Inflammatory macrophage (primary cell): ENCODE measurements at places on chromosomes 12 and 14.

- no peak for DNase-seq
Measured at GRCh38 chr14:36818794-36819384, 157.2 kb downstream of the PAX9 start.

- DNase-seq, result no peak
Measured at GRCh38 chr14:90593254-90594040, 196.6 kb downstream of the CALM1 start.

DNA sequence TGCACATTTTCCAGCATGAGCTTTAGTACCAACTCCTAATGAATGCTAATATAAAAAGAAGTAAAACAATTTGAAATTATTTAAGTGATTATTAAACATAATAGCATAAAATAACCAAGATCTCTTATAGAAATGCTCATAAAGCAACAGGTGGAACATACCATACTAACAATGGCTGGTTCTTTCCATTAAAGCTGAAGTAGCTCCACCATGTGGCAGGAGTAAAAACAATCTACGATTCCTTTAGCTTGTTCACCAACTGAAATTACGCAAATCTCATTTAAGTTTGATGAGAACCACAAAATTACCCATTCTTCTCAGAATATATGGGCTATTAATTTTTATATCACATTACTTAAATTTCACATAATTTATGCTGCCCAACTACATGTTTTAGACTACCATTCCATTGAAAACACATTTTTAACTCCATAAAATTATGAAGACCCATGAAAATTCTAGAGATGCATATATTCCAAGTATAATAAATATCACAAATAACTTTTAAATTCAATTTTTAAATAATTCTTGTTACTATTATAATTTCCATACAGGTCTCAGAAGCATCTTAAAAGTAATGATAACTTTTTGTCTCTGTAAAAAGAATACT, 213.6 kb downstream of the DAD1 start:
- peak; percentile 67 for DNase-seq

GRCh38 chr12:22340143-22340542, 5.6 kb upstream of the ST8SIA1 start:
- DNase-seq, result peak; percentile 88

GRCh38 chr14:92546347-92547053, 32.9 kb downstream of the RIN3 start:
- peak; percentile 18 for DNase-seq

DNA sequence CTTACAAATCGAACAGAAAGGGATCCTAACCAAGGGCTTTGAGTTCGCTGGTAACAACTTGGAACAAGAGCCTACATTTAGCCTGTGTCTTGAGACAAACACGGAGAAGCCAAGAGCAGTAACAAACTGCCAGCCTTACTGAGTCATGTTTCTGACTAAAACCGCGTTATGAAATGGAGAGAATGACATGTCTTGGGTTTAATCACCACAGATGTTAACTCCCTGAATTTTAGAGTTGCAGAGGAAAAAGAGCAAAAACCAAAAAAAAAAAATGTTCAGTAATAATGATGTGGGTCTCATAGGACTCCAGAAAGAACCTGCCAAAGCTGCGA, 1.0 kb downstream of the BLTP3B start:
- DNase-seq, result peak; percentile 78

- DNase-seq, result peak; percentile 31
Measured at GRCh38 chr12:6697584-6698351, 2.8 kb downstream of the PIANP start.

DNA sequence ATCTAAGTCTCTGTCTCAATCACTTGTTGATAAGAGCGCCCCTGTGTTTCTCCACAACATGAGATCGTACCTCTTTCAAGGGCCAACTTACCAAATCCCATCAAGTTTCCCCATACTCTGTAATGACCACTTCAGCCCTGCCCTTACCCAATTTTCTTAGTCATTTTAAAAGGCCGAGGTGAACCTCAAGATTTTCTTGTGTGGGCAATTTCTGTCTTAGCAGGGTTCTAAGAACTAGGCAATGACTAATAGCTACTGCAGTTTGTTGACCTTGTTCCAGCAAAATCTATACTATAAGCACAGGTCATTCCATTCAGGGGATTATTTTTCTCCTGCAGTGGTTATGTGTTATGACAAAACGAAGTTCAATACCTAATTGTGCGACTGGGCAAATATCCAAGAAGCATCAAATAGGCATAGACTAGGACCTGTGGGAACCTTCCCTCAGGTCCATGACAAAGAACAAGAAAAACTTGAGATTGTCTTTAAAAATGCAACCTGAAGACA, 359.8 kb downstream of the PCNX1 start:
- DNase-seq, result peak; percentile 90

DNA sequence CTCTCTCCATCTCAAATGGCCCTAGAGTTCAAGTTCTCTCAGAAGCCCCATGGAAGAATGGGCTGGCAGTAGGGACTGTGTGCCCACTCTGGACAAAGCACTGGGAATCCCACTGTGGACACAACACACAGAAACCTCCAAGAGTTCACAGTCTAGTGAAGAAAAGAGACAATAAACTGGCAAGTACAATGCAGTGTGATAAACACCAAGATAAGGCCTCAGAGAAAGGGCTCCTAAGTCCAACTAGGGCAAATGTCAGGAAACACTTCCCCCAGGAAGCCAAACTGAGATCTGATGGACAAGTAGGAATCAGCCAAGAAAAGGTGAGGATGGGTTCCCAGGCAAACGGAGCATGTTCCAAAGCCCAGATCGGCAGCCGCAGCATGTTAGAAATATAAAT, 5.4 kb downstream of the VSIG10 start:
- DNase-seq, result no peak

DNA sequence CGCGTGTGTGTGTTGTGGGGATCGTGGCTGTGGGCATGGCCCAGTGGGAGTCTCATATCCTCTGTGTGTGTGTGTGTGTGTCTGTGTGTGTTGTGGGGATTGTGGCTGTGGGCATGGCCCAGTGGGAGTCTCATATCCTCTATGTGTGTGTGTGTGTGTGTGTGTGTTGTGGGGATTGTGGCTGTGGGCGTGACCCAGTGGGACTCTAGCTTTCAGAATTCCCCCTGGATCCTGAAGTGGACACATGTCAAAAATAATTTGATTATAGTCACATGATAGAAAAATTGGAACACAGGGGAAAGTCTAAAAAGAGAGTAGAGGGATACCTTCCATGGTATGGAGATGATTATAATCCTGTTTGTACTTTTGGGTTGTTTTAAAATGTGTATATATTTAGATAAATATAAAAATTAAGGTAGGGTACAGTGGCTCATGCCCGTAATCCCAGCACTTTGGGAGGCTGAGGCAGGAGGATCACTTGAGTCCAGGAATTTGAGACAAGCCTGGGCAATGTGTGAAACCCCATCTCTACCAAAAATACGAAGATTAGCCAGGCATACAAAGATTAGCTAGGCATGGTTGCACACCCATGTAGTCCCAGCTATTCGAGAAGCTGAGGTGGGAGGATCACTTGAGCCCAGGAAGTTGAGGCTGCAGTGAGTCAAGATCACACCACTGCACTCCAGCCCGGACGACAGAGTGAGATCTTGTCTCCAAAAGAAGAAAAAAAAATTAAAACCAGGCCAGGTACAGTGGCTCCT, 11.0 kb downstream of the PAPLN start:
- peak; percentile 87 for DNase-seq

DNA sequence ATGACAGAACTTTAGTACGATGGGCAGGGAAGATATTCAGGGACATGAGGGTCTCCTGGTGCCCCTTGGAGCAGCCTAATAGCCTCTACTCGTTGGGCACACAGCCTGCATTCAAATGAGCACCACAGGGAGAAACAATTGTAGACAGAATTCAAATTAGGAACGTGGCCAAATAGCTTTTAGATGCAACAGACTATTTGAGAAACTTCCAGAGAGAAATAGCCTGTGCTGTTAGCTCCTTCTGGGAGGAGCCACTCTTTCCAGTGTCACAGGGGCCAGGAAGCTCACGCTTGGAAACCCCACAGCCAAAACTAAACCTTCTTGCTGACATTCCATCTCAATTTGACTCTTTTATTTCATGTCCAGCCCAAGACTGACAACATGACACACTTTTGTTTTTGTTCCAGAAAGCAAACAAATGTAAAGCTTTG, 114.5 kb downstream of the RPAP3 start:
- DNase-seq, result no peak

DNA sequence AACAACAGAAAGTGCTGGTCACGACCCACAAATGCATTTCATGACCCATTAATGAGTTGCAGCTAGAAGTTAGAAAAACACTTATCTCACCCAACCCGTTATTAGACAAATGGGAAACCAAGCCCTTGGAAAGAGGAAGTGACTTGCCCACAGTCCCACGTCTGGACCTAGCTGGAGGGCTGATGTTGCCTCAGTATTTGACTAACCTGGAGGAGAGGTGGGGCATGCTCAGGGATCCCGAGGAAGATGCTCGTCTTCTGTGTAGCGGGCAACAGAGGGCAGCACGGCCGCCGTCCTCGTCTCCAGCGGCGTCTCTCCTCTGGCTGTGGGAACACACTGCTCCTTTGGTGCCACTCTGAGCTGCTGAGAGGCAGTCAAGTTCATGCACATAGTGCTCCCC, 12.7 kb downstream of the CCND2 start:
- DNase-seq, result peak; percentile 78

- DNase-seq, result peak; percentile 18
Measured at GRCh38 chr12:95591731-95592130, 40.5 kb upstream of the USP44 start.

- DNase-seq, result no peak
Measured at GRCh38 chr14:53213761-53214160, 60.6 kb upstream of the DDHD1 start.

DNA sequence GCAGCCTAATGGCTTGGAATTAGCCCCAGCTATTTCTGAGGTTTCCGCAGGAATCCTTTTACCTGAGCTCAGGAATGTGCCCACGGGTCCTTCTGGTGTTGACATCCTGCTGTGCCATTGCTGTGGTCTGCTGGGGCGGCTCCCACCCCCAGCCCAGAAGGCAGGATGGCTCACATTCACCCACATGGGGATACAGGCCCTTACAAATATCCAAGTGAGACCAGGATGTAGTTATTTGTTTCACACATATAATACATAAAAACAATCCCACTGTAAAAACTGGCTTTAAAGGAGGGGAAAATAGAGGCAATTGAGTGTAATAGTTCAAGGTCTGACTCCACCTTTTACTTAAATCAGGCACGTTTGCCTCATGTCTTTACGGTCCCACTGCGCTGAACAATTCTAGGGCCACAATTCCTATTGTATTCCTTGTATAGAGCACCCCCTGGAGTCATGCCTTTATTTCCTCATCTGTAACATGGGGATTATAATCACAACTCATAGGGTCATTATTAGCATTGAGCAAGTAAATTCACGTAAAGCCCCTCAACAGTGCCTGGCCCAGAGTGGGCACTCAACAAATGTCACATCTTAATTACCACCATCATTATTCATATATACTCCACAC, 57.2 kb upstream of the FICD start:
- no peak for DNase-seq

DNA sequence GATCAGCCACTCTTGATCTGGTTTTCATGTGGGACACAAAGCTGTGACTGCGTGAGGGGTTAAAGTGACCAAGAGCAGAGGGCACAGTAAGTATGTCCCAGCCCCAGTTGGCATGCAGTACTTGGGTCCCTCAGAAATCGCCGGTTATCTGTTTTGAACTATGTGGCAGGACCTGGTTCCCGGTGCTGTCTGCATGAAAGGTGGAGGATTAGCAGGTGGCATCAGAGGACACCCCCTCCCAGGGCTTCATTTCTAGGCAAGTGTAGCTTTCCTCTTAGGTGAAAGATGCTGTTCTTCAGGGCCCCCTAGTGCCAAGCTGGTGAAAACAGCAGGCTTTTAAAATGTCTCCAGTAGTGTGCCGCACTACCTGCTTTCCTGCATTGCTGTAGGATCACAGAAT, 57.1 kb downstream of the ATG14 start:
- DNase-seq, result peak; percentile 28

DNA sequence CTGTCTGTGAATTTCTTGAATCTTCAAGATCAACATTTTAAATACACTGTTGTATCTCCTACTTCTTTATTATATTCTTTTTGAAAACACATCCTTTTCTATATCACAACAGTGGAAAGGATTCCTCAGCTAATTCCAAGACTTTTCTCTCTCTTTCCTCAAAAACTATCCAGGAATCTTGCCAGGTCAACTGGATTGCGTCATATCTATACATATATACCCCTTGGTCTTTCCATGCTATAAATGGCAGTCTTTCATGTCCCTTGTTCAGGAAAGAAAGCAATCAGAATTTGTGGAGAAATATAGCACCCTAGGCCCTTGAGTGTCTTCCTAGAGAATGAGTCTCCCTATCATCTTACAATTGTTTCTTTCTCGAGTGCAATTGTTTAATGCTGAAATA, 149.0 kb downstream of the KCNA5 start:
- DNase-seq, result no peak

DNA sequence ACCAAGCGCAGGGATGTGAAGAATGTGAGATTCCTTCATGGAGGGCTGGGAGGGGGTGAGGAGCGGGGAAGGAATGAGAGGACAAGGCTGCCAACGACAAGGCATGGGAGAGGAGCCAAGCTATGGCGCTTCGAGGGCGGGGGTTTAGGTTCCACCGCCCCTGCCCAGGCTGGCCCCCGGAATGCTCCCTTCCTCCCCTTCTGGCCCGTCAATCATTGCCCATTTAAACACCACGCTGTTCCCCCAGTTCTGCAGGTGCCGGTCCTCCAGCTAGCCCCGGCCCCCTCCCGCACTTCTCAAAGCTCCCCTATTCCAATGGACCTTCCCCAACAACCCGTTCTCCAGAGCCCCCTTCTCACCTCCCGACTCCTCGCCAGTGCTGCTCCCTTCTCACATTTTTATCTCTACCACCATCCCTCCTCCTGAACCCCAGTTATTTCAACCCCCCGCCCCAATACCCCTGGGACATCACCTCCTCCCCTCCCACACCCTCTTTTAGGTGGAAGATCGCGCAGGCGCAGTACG, 428 bp downstream of the RNF41 start:
- no peak for DNase-seq

DNA sequence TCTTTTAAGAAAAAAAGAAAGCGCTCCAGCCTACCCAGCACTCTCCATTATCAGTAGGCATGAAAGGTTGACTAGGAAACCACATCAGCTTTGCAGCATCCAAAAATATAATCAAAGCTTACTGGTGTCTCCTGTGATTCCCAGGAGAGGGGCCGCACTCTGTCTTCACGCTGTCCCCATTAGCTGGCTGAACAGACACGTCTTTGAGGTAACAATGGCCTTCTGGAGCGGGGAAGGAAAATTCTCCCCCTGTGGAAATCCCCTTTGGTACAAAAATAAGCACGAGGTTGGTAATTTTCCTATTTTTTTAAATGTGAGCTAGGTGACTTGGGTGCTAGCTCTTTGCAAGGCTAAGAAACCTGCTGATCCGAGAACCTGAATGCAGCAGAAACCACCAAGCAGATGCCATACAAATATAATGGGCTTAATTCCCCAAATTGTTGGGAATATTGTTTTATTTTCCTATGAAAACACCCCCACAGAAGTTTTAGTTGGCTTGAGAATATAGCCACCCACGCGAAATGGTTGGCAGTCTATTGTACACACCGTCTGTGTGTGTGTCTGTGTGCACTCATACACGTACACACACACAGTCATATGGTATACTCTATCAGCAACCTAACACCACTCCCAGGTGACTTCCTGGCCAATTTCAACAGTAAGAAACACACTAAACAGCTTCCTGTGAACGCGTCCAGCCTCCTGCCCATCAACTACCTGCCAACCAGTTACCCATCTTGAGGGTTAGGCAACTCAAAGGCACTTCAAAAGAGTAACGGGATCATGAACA, 71.2 kb downstream of the KSR2 start:
- DNase-seq, result no peak
